ENCODE measurements at places on chromosomes 12 and 14.
A peak's percentile ranks its signal among the peaks of the same experiment; 100 is the strongest.

GRCh38 chr14:97283426-97283825 is 486.2 kb downstream of the VRK1 start:
- DNase-seq = peak; percentile 14

DNA sequence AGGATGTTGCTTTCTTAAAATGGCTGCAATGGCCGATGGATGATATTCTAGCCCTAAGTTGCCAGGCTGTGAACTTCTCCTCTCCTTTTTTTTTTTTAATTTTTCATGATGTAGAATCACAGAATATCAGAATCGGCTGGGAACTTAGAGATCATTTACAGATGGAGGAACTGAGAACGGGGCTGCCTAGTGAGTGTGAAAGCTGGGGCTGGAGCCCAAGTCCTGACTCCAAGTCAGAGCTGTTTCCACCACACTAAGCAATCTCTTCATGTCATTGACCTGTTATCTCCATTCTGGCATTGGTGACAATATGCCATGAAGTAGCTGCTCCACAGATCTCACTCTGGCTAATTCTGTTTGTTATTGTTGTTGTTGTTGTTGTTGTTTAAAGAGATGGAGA is 121.7 kb downstream of the SLC38A1 start:
- no peak for DNase-seq

DNA sequence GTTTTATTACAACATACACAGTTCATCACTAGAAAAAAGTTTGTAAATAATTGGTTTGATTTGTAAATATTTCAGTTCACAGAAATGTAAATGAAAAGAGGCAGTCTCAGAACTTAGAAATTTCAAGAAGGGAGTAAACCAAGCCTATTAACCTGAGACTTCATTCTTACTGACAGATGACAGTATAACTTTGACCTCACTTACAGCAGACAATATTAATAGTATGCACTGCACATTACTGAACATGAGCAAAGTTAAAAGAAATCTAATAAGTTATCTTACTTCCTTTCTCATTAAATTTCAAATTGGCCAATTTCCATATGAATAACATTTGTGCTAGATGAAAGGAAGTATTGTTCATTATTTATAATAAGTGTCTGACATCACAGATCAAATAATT is 235.8 kb downstream of the SLC6A15 start:
- DNase-seq = no peak

- no peak for DNase-seq
Measured at GRCh38 chr14:100536721-100537445, 50.3 kb downstream of the BEGAIN start.

- no peak for DNase-seq
Measured at GRCh38 chr12:4849115-4849541, 60.6 kb upstream of the KCNA1 start.

GRCh38 chr14:98182393-98183055 is 1089.5 kb downstream of the BCL11B start:
- DNase-seq = no peak

DNA sequence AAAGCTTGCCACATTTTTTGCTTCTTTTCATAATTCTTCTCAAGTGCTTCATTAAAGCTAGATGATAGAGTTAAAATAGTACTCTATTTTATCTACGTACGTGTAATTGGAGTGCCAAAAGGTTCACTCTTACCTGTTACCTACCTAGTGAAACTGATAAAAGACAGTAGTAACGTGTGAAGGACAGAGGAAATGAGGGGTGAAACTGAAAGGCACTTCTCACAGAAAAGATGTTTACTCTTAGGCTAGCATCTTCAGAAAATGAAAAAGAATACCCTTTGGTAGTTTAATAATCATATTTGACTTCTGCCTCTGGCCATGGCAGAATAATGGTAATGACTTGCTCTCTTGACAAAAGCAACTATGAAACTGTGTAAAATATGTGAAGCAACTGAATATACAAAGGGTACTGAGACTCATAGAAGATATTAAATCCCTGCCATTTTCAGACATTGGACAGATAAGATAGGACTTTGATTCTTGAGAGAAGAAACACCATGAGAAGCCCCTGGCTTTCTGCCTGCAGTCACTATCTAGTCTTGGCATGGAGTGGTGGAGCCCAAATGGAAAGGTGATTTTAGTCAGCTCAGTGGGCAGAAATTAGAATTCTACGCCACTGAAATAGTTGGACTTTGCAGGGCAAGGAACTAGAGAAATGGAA is 6.3 kb upstream of the EVL start:
- no peak for DNase-seq

DNA sequence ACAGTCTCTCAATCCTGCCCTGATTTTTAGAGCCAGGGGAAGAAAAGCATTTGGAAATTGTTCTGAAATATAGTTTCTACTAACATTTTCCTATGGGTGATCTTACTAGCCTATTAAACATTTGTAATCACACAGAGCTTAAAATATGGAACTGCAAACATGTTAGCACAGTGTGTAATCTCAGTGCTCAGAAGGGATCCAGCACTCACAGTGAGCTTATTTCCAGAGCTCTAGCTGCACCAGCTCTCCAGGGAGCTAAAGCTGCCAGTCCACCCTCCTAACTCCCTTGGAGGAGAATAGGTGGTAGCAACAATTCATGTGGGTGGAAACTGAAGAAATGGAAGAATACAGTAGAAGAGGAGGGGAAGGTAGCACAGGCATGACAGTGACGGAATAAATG is 64.9 kb upstream of the SYT1 start:
- no peak for DNase-seq

GRCh38 chr14:99288948-99289347 is 17.0 kb upstream of the BCL11B start:
- DNase-seq = no peak

DNA sequence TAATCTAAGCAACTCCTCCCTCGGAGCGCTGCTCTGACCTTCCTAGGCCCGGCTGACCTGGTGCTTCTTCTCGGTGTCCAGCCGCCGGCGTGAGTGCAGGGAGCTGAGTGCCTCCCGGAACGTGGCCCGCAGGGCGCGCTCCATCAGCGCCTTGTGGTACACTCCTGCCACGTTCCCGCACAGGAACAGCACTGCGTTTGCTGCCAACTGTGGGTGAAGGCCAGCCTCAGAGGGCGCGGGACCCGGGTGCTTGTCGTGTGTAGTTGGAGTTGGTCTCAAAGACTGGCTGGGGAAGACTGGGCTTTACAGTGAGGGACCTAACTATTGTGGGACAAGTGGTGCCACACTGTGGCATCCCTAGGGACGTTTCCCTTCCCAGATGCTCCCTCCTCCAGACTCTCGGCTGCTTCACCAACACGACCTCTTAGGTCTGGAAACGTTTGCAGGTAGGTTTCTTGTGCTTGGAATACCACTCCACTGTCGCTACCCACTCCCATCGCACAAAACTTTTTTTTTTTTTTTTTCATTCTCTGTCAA is 3.1 kb downstream of the ADCY4 start:
- DNase-seq = no peak

DNA sequence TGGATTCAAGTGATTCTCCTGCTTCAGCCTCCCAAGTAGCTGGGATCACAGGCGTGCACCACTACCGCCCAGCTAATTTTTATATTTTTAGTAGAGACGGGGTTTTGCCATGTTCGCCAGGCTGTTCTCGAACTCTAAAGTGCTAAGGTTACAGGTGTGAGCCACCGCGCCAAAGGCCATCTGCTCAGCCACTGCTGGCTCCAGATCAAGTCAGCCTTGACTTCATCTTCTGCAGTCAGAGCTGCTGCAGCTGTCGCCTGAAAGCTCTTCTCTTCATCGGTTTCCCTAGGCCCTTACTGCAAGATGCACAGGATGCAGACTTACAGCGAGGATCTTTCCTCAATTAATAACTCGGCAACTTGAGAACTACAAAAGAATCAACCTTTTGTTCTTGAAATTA is 66.8 kb downstream of the CLIP1 start:
- DNase-seq = no peak

DNA sequence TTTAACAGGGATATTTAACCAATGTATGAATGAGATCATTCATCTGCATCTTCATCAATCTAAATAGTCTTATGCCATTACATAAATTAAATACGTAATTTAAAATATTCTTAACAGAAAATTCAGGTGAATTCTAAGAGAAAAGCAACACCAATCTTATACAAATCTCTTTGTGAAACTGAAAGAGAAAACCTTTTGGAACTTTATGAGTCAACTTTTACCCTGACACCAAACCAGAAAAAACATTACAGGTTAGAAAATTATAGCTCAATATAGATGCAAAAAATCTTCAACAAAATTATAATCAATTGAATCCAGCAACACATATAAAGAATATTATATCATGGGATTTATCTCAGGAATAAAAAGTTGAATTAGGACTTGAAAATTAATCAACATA is 3.4 kb downstream of the GLIPR1L1 start:
- no peak for DNase-seq

DNA sequence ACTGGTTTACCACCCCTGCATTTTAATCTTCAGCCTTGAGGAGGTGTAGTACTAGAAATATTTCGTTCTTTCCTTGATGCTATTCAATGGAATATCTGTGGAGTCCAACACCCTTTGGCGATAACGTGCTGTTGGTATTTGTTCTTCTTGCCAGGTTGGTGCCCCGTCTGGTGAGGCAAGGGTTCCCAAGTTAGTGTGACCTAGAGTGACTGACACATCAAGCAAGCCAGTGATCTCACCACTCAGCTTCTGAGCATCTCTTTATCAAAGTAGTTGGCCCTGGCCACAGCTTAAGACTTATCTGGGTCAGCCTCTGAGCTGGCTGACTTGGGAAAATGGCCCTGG is 60.2 kb downstream of the PLXNC1 start:
- DNase-seq = no peak

- no peak for DNase-seq
Measured at GRCh38 chr14:64873506-64874219, 6.0 kb downstream of the SPTB start.

- no peak for DNase-seq
Measured at GRCh38 chr14:95475540-95476240, 40.8 kb downstream of the SYNE3 start.

GRCh38 chr12:4786795-4787194 is 66.6 kb downstream of the GALNT8 start:
- DNase-seq = no peak

- no peak for DNase-seq
Measured at GRCh38 chr12:105358789-105359188, 28.3 kb downstream of the C12orf75 start.

- peak; percentile 40 for DNase-seq
Measured at GRCh38 chr12:46456356-46457334, 84.1 kb upstream of the SLC38A2 start.

DNA sequence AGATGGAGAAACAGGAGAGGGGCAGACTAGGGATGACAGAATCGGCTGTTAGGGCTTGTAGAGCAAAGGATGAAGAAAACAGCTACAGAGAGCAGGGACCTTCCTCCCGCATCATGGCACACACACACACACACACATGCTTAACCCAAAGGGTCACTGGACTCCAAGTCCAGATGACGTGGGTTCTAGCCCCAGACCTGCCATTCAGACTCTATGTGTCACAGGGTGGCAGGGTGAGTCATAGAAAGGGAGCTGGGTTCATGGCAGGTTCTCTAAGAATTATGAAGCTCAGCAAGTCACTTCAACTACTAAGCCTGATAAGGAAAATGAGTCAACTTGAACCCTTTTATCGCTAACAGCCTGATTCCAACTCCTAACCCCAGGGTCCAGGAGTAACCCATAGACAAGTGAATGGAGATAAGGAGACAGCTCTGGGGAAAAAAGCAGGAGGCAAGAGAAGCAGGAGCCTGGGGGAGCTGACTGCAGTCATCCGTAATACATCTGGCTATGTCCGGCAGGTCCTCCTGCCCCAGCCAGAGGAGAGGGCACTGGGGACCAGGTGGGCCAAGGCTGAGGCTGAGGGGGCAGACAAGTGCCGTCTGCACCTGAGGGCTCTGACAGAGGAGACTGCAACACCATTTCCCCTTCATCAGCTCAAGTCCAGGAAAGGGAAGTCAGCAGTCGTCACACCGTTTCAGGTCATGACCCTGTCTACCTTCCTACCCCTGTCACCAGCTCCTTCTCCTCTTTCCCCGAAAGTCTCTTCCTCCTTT is 3.6 kb upstream of the TNFRSF1A start:
- peak; percentile 92 for DNase-seq

DNA sequence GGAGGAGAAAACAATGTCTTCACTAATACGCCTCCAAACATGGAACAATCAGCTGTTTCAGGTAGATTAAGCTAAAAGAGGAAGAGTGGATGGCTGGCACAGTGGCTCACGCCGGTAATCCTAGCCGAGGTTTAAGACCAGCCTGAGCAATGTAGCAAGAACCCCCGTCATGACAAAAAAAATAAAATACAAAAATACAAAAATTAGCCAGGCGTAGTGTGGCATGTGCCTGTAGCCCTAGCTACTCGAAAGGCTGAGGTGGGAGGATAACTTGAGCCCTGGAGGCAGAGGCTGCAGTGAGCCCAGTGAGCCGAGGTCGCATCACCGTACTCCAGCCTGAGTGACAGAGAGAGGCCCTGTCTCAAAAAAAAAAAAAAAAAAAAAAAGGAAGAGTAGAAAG is 1.2 kb upstream of the MED13L start:
- no peak for DNase-seq

DNA sequence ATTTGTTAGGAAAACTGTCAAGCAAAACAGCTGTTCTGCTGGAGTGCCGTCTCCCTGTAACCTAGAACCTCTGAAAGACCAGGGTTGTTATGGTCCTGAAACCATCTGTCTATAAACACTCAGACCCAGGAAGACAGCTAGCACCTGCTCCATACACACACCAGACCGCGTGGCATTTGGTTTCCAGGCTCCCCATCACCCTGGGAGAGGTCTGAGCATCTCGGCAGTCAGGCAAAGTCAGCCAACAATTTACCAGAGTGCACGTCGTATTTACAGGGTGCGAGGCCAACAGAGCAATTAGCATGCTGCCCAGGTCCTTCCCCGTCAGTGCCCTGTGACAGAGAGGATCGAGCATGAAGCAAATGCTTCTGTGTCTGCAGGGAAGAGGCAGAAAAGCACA is 272.5 kb downstream of the SLC15A4 start:
- no peak for DNase-seq

GRCh38 chr12:112868459-112869041 is 38.2 kb upstream of the OAS1 start:
- DNase-seq = no peak

DNA sequence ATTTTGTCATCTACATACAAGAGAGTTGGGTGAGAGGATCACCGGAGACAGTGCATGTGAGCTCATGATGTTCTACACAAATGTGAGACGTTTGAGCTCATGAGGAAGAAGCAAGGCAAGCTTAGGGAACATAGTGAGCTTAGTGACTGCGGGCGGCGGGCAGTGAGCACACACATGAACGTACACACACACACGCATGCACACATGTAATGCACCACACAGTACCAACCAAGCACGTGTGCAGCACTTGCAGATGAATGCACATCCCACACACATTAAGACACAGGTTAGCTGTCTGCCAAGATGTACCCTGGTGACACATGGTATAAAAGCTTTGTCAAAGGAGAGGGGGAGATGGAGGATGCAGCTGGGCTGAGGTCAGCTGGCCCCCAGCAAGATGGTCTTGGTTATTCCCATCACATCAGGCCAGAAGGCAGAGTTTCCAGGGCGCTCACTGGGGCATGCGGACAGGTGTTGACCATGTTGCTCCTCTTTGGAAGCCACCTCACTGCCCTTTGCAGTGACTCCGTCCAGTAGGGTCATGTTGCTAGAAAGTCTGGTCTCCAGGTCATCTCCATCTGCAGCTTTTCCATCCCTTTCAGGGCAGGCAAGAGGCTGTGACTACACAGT is 8.7 kb upstream of the CACNA2D4 start:
- DNase-seq = no peak

GRCh38 chr14:87494010-87494409 is 499.0 kb downstream of the GALC start:
- DNase-seq = no peak

Measured in A172 (cell line).